DMS53 (cell line): ENCODE measurements at places on chromosomes 1 and 21.

- peak; percentile 92 for DNase-seq
These were observed 51.1 kb upstream of the CFHR3 start for GRCh38 chr1:196723325-196724185.

DNA sequence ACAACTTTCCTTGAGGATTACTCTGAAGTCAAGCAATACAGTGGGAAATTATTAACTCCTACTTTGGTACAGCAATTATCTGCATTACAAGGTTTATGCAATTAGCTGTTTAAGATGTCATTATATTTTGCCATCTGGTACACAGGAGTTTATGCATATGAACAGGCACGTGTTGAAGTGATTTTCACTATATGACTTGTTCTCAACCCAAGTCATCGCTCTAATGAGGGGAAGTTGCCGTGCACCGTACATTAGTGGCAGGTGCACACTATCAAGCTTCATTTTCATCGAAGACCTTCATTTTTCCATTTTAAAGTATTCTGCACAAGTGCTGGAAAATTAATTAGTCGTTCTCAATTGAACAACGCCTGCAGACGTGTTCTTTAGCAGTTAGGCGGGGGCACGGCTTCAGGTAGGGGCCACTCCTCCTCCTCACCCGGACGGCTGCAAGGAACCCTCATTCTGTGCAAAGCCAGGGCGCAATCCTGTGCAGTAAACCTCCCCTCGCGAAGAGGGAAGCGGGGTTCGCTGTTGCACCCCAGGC, 39.8 kb upstream of the NFIA start:
- DNase-seq, result no peak

- DNase-seq, result peak; percentile 87
These were observed 29.1 kb downstream of the TEX35 start for GRCh38 chr1:178541829-178542553.

DNA sequence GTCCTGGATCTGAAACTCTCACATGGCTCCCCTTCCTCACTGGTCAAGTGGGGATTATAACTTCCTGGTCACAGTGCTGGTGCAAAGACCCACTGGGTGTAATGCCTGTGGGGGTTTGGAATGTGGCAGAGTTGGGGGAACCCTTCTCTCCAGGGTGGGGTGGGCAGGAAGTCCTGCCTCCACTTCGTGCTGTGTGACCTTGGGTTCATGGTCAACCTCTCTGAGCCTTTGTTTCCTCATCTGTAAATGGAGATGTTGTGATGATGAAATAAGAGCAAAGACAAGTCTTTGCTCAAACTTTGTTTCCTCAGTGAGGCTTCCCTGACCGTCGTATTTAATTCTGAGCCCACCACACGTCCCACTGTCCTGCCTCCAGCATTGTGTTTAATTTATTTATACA, 564.7 kb downstream of the PTPRU start:
- no peak for DNase-seq

- no peak for DNase-seq
These were observed 318.3 kb downstream of the MATN1 start for GRCh38 chr1:30405081-30405480.

DNA sequence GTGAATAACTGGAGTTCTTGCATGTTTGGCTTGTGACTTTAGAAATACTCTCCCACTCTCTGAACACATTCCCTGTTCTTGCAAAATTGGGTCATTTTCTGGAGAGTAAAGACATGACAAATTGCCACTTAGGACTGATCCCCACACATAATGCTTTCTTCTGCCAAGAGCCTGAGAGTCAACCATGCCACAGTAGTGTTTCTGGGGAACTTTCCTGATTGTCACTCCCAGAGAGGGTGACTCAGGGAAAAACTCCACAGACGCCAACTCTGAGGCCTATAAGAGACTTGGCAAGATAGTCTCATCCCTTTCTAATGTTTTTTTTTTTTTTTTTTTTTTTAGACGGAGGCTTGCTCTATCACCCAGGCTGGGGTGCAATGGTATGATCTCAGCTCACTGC, 157.8 kb downstream of the ATG4C start:
- no peak for DNase-seq

GRCh38 chr1:17314491-17314971, 6.5 kb downstream of the PADI4 start:
- peak; percentile 31 for DNase-seq

DNA sequence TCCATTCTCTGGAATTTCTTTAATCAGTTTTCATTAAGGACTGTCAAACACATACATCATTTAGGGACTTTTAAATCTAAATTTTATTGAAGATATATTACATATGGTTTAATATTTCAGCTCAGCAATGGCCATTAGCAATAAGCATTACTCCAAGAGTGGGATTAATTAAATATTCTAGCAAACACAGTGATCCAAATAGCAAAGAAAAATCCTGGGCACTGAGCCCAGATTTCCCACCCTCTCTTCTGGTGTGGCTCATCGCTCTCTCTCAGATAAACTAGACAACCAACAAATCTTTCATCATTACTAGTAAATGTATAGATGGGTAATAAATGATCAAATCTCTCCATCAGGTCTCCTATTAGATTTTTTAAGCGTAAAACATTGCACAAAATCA, 53.5 kb upstream of the FOXD3 start:
- no peak for DNase-seq

DNA sequence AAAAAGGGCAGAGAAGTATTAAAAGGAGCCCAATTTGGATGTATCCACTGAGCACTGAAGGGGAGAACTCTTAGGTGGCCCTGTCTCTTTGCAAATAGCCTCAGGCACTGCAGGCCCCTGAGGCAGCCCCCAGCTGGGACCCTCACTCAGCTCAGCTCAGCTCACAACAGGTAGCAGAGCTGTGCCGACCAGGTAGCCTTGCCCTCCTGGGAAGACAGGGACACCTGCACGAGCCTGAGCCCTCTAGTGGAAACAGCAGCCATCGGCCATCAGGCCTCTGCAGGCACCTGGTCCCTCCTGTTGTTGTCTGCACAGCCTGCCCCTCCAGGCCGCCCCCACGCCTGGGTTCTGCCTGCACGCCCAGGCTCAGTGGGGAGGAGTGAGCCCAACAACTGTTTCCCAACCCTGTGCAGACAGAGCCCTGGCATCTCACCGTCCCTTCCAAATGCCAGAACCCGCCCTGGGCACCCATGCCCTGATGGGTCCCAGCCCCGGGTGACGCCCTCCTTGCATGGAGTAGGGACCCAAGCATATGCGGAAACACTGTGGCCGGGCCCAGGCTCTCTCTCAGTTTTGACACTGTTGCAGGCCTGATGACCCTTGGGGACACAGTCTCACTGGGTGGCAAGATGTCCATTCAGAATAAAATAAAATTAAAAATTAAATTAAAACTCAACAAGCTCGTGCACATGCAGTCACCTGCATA, 60.0 kb upstream of the AJAP1 start:
- DNase-seq, result peak; percentile 5
